ENCODE measurements at places on chromosomes 1 and 21.

GRCh38 chr1:27816921-27817630 lies 13.5 kb upstream of the PPP1R8 start:
- no peak for DNase-seq

DNA sequence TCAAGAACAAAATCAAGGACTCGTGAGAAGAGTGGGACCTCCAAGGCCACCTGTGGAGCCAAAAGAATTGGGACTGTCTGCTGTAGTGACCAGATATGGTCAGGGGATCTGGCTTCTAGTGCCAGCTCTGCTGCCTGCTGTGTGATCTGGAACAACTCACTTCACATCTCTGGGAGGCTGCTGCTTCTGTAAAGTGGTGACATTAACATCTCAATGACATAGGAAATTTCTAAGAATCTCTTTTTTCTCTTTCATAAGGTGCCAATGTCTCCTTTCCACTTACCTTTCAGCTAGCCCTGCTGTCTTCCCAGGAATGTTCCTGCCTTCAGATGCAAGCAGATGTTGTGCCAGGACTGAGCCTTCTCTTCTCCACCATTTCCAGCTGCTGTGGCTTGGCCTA lies 5.0 kb upstream of the SRSF4 start:
- no peak for DNase-seq

GRCh38 chr1:77543822-77544448 lies 138.5 kb downstream of the ZZZ3 start:
- DNase-seq: no peak

GRCh38 chr21:38264571-38264970 lies 7.8 kb downstream of the KCNJ15 start:
- DNase-seq: no peak

GRCh38 chr1:29387210-29387609 lies 150.9 kb downstream of the PTPRU start:
- DNase-seq: no peak

- no peak for DNase-seq
Observed at GRCh38 chr1:16091296-16091695, 17.8 kb upstream of the FAM131C start.

DNA sequence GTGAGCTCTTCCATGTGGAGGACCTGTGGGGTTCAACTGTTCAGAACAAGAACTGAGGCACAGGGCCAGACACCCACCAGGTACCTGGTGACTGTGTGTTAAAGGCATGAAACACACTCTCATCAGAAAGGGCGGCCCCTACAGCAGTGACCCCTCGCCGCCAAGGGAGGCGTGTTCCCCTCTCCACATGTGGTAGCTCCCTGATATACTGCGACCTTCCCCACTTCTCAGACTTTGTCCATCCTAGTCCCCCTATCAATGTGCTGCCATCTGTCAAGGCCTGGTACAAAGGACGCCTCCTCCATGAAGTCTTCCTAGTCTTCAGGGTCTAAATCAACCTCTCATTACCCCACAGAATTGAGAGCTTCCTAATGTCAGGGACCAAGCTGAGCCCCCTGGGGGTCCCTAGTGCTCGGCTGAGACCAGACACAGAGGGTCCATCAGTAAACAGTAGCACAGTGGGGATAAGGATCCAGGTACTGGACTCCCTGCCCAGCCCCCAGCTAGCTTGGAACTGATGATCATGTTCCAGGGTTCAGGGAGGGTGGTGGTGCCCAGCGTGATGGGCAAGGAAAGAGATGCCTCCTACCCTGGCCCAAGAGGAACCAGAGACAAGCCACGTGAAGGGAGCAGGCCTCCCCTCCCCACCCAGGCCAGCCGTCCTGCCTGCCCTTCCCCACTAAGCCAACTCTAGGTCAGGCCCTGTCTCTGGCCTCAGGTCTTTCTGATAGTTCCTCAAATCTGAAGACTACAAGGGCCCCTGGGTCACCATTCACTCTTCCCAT lies 10.3 kb downstream of the SDC3 start:
- no peak for DNase-seq

GRCh38 chr1:56336982-56337381 lies 242.4 kb downstream of the PLPP3 start:
- no peak for DNase-seq

GRCh38 chr1:37255136-37255795 lies 219.1 kb upstream of the ZC3H12A start:
- peak; percentile 35 for DNase-seq

GRCh38 chr1:160839746-160840145 lies 22.9 kb downstream of the CD244 start:
- no peak for DNase-seq

GRCh38 chr21:39597595-39597994 lies 15.1 kb upstream of the B3GALT5 start:
- DNase-seq: no peak

DNA sequence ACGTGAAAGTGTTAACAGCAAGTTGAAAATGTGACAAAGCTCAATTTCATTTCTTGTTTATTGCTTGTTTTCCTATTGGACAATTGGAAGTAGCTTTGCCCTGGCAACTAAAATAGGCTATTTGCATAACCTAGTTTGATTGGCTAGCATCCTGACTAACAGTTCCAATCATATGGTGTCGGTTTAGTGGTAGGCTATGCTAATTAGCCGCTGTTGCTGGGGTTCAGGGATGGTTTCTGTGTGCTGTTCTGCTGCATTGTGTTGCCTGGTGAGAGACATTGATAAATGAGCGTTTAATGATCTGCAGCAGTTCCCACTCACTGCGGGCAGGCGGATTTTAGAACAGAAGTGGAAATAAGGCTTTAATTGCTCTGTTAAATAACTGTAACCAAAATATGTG lies 68.5 kb downstream of the DYRK1A start:
- DNase-seq: peak; percentile 94

- DNase-seq: no peak
Observed at GRCh38 chr1:65359888-65360287, 50.5 kb downstream of the DNAJC6 start.

DNA sequence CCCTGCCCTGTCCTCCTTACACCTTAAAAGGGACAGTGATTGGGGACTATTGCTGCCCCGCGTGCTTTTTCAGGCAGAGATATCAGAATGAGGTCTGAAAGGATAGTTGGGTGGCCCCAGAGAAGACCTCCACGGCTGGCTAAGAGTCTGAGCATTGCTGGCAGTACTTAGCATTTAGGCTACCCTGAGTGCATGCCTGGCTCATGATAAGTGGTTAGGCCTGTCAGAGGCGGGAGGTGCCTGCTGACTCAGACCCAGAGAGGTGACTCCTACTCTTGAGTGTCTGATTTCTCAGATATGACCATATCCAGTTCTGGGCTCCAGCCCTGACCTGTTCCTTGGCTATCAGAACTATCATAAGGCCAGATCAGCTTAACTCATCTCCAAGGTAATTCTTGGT lies 213.7 kb downstream of the PBX1 start:
- peak; percentile 87 for DNase-seq

- DNase-seq: no peak
Observed at GRCh38 chr1:184463680-184464079, 76.9 kb downstream of the C1orf21 start.

GRCh38 chr1:224353975-224354925 lies 2.4 kb upstream of the CNIH4 start:
- no peak for DNase-seq

DNA sequence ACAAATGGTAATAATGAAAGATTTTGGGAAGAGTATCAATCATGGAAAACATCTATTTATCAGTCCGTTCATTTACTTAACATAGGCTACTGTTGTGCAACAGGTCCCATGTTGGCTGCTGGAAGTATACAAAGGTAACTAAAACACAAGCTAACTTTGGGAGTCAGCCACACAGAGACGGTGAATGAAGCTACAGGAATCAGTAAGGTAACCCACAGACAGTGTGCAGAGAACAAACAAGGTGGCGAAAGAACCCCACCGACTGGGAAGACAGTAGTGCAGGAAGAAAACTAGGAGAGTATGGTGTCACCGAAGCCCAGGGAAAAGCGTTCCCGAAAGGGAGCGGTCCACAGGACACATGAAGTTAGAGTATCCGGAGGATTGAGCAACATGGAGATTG lies 342.3 kb downstream of the SMYD3 start:
- DNase-seq: no peak

- DNase-seq: no peak
Observed at GRCh38 chr1:218371927-218372672, 27.0 kb downstream of the TGFB2 start.
